ENCODE measurements at places on chromosomes 4 and X.

DNA sequence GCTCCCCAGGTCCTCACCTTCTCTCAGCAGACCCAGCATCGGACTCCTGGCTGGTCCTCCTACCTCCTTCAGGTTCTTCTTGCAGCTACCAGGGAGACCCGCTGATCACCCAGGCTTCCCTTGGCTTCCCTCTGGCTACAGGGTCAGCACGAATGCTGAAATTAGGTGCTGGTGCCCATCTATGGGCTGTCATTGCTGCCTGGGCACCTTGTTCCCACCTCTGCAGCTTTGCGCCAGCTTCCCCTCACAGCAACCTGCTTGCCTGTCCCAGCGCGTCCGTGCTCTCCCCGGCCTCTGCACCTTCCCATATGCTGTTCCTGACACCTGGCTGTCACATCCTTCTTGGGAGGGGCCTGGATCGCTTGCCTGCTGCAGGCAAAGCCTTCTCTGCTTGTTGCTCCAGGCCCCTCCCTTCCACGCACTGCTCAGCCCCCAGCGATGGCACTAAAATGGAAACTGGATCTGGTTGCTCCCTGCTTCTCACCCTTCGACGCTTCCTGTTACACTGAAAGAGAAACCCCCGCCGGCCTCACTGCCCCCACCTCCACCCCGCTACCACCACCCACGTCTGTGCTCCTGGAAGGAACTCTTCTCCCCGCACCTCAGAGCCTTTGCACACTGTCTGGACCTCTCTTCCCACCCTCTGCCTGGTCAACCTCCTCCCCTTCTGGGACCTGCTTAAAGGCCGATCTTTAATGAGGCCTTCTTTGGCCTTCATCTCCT is 22.2 kb downstream of the C4orf50 start:
- H3K27me3 ChIP-seq, result no peaks in the 10 kb centered on the region
- no peaks in the 10 kb centered on the region for H3K36me3 ChIP-seq
- H3K27ac ChIP-seq, result no peak overlapping the region
- no peaks in the 10 kb centered on the region for H3K4me1 ChIP-seq
- DNase-seq, result no peak
- H3K4me3 ChIP-seq, result no peak overlapping the region

- no peaks in the 10 kb centered on the region for H3K4me1 ChIP-seq
- H3K27ac ChIP-seq, result no peak overlapping the region
- no peaks in the 10 kb centered on the region for H3K27me3 ChIP-seq
- no peak for DNase-seq
- H3K4me3 ChIP-seq, result no peak overlapping the region
- no peaks in the 10 kb centered on the region for H3K36me3 ChIP-seq
Measured at GRCh38 chrX:46733226-46733625, 25.7 kb downstream of the SLC9A7 start.

- peaks cover 11% of the 10 kb centered on the region for H3K36me3 ChIP-seq
- H3K27ac ChIP-seq, result no peak overlapping the region
- H3K4me1 ChIP-seq, result no peaks in the 10 kb centered on the region
Measured at GRCh38 chr4:145035494-145036136, 62.4 kb downstream of the ANAPC10 start.

DNA sequence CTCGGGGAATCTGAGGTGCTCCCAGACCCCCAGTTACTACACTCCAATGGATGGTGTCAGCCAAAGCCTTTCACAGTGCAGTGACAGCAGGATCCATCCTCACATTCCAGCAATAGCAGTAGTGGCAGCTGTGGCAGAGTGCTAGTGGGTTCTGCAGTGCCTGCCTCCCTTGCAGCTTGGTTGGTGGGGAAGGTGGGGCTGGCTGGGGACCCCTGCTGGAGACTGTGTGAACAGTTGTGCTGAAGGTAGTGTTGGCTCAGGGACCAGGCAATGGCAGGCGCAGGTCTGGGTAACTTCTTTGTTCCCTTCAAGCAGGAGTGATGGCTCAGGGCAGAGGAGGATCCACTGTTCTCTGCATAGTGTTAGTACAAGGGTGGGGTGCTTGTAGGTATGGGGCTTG is 343.7 kb upstream of the TRAM1L1 start:
- DNase-seq, result no peak
- no peak overlapping the region for H3K4me3 ChIP-seq
- no peak overlapping the region for H3K27ac ChIP-seq
- no peaks in the 10 kb centered on the region for H3K4me1 ChIP-seq

DNA sequence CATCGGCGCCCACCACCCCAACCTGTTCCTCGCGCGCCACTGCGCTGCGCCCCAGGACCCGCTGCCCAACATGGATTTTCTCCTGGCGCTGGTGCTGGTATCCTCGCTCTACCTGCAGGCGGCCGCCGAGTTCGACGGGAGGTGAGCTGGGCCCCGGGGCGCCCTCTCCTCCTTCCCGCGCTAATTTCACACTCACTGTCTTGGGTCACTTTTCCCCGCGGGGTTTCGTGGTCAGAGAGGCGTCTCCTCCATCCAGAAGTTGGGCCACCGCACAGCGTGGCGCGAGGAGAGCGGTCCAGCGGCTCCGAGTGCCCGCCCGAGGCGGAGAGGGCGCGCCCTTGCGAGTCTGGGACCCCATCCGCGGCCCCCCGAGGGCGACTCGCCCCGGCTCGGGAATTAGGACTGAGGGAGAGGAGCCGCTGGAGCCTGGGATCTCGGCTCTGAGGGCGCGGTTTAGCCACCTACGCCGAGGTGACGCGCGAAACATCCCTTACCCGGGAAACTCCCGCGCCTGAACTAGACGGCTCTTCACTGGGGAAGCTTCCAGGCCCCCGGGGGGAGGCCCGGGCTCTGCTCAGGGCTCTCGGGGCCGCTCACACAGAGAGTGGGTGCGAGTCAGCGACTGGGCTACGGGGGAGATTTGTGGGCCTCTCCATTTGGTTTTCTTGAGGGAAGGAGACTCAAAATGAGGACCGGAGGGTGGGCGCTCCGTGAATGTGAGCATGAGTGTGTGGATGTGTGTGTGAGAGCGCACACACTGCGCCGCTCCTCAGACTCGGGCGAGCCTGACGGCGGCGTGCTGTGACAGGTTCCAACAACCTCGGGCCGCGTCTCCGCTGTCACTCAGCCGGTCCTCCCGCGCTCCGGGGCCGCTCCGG is 551 bp downstream of the NPNT start:
- no peak overlapping the region for H3K27ac ChIP-seq
- H3K4me1 ChIP-seq, result no peaks in the 10 kb centered on the region
- peaks cover 42% of the 10 kb centered on the region for H3K27me3 ChIP-seq
- no peak for DNase-seq
- H3K36me3 ChIP-seq, result no peaks in the 10 kb centered on the region
- no peak overlapping the region for H3K4me3 ChIP-seq

- no peaks in the 10 kb centered on the region for H3K4me1 ChIP-seq
- H3K36me3 ChIP-seq, result no peaks in the 10 kb centered on the region
- H3K27ac ChIP-seq, result no peak overlapping the region
- H3K27me3 ChIP-seq, result no peaks in the 10 kb centered on the region
Measured at GRCh38 chrX:101958139-101958538, 26.3 kb upstream of the ZMAT1 start.
